ENCODE measurements at places on chromosomes 3 and 15.

DNA sequence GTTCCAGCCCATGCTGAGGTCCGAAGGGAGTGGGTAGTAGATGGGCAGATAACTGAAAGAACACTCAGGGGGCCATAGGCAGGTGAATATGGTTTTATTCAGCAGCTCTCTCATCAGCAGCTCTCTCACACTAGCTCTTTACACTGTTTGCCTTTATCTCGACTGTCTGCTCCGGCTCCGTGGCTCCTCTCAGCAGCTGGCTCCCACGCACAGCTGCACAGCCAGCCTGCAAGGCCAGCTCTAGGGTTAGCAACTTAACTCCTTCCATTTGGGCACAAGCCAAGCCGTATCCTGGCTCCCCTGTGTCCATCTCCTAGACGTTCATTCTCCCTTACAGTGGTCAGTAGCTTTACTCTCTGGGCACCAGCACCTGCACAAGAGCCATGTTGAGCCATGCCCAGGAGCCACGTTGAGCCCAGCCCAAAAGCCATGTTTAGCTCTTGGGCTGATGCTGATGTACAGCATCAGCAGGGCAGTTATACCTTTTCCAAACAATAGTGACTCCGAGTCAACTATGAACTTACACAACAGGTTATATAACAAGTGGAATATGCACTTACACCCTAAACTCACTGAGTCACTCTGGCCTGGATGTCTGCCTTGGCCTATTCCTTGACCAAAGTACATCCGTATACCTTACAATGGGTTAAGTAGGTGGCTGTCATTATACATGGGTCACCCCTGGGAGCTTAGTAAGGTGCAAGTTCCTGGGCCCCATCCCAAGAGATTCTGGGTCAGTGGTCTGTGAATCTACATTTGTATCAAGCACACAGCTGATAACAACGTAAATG, 34.6 kb upstream of the TOPAZ1 start:
- DNase-seq, result no peak

- DNase-seq, result no peak
Measured at GRCh38 chr15:63780969-63781368, 52.8 kb downstream of the HERC1 start.

DNA sequence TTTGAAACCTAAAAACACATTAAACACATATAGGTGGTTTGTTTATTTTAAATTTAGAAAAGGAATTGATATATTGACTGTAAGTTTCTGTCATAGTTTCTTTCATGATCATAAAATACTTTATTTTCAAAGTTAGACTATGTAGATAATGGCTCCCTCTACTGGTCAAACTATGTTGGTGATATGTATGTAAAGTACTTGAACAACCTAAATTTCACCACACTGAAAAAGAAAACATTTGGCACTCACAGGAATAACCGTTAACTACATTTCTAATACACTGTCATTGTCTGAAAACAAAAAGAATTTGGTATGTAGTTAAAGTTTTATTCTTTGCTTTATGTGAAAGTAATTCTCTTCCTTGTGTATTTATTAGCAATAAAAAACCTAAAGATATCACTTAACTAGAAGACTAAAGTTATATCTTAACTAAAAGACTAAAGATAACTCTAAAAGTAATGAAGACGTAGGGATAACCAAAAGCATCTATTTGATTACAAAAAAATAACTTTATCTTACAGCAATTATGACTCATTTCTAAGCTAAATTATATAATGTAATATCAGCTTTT, 427.5 kb downstream of the VGLL3 start:
- DNase-seq, result no peak

DNA sequence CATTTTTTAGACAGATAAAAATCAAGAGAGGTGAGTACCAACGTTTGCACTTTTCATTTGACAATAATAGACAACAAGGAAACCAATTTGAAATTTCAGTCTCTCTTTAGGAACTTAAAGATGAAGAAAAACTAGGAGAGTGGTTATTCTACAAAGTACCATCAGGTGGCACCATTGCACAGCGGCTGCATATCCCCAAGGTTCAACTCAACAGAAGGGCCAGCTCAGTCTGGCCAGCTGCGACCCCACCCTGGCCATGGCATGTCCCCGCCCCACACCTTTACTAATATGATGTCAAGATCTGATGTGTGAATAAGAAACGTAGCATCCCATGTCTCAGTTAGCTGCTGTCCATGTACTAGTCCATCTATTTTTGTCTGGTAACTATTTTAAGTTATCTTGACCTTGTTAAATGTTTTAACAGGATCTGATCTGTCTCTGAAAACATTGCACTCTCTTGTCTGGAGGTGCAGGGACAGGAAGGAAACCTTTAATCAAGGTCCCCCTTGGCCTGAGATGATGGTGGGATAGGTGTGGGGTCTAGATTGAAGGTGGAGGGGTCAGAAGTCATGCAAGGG, 35.5 kb upstream of the CGNL1 start:
- peak; percentile 10 for DNase-seq

DNA sequence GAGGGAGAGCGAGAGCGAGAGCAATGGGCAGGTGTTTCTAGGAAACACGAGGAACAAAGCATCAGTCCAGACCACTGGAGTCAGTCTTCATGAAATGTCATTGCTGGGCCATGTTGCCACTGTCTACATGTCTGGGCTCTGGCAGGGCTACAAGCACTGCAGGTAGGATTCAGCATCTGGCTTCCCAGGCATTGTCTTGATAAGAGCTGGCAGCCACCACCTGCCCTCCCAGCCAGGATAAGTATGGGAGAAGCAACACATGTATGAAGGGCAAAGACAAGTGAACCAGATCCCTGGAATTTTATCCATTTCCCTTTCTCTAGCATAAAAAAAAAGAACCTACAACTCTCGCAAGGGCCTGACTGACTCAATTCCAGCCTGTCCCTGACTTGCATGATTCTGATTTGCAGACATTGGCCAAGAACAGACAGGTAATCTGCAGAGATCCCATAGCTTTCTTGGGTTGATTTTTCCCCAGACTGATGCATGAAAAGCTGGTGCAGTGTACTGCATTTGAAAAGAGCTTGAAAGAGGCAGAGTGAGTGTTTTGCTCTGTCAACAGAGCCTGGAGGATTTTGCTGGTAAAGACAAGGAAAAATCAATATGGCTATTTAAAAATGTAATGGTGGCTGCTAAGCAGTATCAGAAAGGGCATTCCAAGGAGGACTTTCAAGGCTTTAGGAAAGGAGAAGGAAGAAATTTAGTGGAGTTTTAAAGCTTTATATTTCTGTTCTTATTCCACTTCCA, 157.2 kb upstream of the MYRIP start:
- no peak for DNase-seq

DNA sequence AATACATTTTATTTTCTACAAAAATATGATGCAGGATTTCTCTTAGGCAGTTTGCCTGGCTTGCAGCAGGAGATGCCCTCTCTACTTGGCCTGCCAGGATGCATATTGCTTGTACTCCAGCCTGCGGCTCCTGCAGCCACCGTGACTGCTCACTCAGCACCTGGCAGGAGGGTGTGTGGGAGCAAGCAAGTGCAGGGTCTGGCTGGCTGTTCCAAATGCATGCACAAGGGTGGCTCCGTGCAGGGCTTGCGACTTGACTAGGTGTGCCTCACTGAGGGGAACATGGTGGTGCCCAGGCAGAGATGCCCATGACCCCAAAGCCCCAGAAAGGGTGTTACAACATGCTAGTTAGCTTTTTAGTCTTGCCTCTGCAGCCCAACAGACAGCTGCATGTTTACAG, 1240.2 kb upstream of the ALCAM start:
- DNase-seq, result no peak

GRCh38 chr3:109982201-109982600, 644.9 kb upstream of the DPPA4 start:
- no peak for DNase-seq

DNA sequence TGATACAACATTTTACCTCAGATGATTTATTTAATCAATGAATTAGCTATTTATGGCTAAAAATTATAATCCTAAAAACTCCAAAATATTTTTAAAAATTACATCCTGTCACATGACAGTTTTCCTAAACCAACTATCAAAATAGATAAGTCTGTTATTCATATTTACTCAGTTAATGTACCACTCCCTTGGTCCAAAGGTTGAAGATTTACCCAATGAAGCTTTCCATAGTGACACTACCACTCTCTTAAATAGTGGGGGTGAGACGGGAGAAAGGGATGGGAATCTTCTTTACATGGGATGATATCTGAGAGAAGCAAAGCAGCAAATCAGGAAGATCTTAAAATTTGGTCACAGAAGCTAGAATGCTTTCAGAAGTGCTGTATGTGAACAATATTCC, 30.5 kb downstream of the XRN1 start:
- no peak for DNase-seq

DNA sequence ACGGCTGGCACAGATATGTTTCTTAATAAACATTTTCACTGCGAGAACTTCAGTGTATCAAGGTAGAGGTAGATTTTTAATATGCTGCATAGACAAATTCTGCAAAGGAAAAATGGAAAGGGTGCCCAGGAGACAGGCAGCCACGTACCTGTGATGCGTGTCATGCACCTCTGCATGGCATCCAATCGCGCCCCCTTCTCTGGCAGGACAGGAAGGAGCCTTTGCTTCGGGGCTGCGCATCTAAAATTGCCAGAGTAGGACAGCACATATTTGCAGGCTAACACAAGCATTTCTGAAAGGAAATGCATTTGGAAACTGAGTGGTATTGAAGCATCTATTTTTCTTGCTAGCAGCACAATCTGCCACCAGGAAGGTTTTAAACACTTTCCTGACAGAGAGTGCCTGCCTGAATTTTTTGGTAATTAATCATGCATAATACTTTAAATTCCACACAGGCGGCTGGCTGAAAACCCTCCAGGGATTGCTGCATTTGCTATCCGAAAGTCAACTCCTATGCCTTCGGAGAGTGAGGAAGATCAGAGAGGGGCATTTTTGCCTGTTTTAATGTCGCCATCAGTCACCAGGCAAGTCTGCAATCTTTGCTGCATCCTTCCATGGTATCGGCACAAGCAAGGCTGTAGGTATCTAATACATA, 165.1 kb upstream of the ATP10A start:
- DNase-seq, result no peak
